ENCODE measurements at places on chromosomes 7 and 10. TPM values are rescaled to one million over a fixed set of nuclear protein-coding genes. Genes with fewer than 3 reads are reported as not detected.

C10orf105 gene
- not detected for total RNA-seq

TLL2 gene
- total RNA-seq: 0.07 TPM

ELMO1 gene
- 4.0 TPM for total RNA-seq

IFIT1B gene
- total RNA-seq: not detected

C7orf57 gene
- total RNA-seq: 0.35 TPM

TDRD1 gene
- total RNA-seq: not detected
